ENCODE measurements at places on chromosomes 2 and 18.
A peak's percentile ranks its signal among the peaks of the same experiment; 100 is the strongest.

- DNase-seq: peak; percentile 18
Measured at GRCh38 chr18:24677011-24677410, 216.6 kb downstream of the HRH4 start.

DNA sequence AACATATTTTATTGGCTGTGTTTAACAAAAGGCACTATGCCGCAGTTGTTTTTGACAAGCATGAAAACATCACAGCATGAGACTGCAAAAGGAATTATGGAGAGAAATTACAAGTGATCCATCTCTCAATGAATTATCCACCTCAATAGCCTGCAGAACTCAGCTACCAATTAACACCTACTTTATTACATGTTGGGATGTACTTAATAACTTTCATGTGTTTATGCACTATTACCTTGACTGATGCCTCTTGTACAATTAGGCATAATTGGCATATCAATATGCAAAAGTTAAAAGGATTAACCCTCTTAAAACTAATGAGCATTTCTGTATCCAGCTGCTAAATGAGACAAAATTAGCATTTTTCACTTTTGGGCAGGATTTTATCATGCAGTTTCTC is 27.8 kb downstream of the ARHGAP15 start:
- no peak for DNase-seq

- DNase-seq: no peak
Measured at GRCh38 chr18:36141576-36141975, 11.9 kb downstream of the ELP2 start.

GRCh38 chr2:112686348-112687217 is 34.2 kb upstream of the NT5DC4 start:
- no peak for DNase-seq

DNA sequence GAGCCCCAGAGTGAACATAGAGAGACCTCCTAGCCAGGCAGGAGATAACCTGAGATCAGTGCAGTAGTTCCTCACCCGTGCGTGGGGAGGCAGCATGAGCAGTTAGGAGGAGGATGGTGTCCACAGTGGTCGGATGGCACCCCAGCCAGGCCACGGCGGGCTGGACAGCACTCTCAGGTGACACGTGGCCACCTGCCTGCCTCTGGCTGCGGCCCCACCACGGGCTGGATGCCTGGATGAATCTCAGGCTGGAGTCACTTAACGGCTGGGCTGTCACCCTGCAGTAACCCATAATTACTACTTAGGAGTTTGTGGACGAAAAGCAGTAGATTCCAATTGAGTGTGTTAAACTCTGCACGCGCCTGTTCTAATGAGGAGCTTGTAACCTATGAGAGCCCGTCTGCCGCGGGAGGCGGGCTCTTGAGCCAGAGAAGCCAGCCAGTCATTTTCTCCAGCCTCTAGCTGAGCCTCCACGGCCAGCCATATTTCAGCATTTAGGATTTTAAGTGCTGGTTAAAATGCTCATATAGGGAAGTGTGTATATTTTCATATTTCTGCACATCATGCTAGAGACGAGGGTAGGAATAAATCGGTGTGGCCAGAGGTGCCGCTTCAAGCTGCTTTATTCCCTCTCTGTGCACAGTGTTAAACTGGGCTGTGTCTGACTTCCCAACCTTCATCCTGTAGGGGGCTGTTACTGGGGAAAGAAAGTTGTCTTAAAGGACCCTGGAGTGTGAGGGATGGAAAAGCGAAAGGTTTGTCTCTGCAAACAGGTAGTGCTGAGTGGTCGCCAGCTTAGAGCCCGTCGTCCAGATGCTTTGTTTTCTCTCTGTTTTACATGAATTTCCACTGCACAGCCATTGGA is 144.0 kb downstream of the GLI2 start:
- peak; percentile 41 for DNase-seq

DNA sequence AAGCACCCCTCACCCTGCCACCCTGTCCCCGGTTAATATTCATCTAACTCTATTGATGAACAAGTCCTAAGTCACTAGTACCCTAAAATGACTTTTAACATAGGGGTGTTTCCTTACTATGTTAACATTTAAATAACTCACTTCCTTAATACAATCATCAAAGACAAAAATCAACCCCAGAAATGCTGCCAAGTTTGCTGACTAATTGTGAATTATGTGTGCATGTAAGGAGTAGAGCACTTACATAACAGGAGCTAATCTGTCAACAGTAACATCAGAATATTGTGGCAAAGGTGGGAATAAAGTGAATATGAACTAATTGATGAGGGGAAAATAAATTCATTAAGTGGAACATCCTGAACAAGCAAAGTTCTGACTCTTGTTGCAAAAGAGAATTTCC is 81.4 kb upstream of the ERBB4 start:
- no peak for DNase-seq

- DNase-seq: no peak
Measured at GRCh38 chr18:55179835-55180234, 220.6 kb upstream of the CCDC68 start.

DNA sequence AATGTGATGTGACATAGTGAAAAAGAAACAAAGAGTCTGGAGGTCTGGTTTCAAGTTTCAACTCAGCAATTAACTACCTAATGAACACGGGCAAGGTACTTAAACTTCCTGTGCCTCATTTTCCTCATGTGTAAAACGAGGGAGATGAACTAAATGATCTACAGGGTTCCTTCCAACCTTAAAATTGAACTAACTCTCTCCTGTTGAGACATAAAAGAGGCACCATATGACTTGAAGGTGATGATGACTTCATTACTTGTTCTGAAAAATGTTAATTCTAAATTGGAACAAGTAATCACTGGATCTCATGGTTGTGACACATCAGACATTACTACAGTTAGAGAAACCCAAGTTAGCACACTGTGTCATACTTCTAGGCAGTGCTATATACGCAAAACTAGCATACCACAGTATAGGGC is 8.9 kb upstream of the REL start:
- DNase-seq: no peak

DNA sequence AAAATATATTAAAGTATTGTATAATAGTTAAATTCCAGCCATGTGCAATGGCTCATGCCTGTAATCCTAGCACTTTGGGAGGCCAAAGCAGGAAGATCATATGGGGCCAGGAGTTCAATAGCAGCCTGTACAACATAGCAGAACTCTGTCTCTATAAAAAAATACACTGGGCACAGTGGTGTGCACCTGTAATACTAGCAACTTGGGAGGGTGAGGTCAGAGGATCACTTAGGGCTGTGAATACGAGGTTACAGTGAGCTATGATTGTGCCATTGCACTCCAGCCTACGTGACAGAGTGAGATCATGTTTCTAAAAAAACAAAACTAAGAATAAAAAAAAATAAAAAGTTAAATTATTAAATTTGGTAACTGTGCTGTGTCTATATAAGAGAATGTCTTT is 36.1 kb downstream of the ZRANB3 start:
- no peak for DNase-seq

- no peak for DNase-seq
Measured at GRCh38 chr2:157216286-157216965, 41.1 kb upstream of the GALNT5 start.

DNA sequence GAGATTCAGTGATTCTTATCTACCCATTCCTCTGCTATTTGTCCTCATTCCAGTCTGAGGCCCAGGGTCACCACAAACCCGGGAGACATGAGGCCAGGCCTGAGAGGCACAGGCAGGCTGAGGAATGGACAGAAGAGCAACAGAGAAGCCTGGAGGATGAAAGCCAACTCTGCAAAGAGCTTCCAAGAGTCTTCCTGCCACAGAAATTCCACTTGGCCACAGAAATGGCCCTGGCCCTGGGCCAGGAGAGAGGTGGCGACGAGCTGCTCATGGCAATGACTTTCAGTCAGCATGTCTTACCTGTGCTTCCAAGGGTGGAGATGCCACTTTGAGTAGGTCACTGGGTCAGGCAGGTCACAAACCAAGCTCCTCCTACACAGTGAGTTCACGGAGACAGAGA is 155.3 kb upstream of the PKDCC start:
- no peak for DNase-seq

DNA sequence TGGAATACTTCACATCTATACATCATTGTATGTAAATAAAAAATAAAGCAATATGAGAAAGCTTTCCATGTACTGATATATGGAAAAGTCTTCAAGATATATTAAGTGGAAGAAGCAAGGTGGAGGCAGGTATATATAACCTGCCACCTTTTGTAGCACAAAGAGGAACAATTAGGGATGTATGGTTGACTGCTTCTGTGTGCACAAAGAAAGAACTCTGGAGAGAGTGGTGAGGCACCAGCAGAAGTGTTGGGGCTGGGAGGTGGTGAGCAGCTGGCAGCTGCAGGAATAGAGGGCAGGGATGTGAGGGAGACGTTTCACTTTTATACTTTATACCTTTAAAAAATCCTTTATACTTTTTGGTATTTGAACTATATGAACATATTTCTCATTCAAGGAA is 26.1 kb downstream of the KIF5C start:
- DNase-seq: no peak

- DNase-seq: no peak
Measured at GRCh38 chr18:36128907-36129299, 237 bp downstream of the SLC39A6 start.

GRCh38 chr2:169012812-169013627 is 18.1 kb downstream of the ABCB11 start:
- DNase-seq: no peak

GRCh38 chr2:134027980-134028379 is 225.9 kb upstream of the MGAT5 start:
- no peak for DNase-seq

DNA sequence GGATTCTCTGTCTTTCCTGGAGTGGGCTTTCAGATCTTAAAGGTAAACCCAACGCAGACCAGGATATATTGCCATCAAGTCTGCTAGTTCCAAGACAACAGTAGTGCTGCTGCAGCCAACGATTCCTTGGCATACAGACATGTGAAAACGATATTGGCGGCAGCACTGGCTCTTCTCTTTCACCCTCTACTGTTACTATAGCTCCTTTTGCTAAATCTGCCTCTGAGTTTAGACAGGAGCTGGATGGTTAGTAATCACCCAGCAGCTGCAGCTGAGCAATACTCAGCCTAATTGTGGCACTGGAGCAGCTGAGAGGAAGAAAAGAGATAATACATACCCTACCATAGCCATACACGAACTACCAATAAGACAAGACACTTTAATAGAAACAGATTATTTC is 4.0 kb downstream of the YES1 start:
- no peak for DNase-seq

DNA sequence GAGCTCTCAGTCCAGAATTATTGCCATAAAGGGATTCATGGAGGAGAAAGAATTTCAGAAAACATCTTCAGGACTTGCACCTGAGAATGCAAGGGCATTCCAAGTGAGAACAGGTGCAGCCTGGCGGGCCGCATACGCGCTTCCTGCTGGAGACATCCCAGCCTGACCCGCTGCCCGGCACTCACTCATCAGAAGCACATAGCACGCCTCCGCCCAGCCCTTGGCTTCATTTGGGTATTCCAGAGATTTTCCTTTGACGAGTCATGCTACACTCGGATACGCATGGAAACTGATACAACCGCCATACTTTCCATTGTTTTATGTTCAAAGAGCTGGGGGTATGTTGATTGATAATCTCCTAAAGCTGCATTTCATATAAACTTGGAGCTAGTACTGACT is 228.0 kb upstream of the ID2 start:
- no peak for DNase-seq

DNA sequence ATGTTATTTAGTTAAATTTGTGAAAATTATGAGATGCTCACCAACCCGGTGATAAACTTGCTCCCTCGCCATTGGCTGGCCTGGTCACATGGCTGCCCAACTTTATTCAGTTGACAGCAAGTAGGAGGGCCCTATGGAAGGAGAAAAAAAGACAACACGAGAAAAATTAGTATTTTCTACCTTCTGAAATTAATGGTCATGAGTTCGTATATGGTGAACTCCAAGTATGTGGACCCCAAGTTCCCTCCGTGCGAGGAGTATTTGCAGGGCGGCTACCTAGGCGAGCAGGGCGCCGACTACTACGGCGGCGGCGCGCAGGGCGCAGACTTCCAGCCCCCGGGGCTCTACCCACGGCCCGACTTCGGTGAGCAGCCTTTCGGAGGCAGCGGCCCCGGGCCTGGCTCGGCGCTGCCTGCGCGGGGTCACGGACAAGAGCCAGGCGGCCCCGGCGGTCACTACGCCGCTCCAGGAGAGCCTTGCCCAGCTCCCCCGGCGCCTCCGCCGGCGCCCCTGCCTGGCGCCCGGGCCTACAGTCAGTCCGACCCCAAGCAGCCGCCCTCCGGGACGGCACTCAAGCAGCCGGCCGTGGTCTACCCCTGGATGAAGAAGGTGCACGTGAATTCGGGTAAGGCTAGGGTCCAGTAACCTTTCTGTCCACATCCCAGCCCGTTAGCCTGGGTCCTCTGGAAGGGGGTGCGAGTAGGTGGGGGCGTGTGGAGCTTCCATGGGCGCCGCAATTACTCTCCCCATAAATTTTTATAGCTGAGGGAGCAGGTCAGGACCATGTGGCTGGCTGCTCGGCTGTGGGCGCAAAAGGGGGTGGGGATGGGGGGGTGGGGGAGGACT is at the start of gene HOXD4:
TSS of gene HOXD4 (plus strand) at position 109 of the 846 bp plus-strand sequence. CDS start at position 193, 84 bp downstream.
- DNase-seq: no peak

GRCh38 chr2:236998236-236998635 is 87.5 kb upstream of the COPS8 start:
- DNase-seq: no peak
